Stimulated activated CD4-positive, alpha-beta T cell treated with anti-CD3 and anti-CD28 coated beads, Interleukin-4, amount 100 ng/mL, for 24 hours (primary cell): ENCODE measurements at places on chromosomes 2 and 18.

GRCh38 chr2:193523662-193524061, 1328.9 kb upstream of the TMEFF2 start:
- no peak for DNase-seq

DNA sequence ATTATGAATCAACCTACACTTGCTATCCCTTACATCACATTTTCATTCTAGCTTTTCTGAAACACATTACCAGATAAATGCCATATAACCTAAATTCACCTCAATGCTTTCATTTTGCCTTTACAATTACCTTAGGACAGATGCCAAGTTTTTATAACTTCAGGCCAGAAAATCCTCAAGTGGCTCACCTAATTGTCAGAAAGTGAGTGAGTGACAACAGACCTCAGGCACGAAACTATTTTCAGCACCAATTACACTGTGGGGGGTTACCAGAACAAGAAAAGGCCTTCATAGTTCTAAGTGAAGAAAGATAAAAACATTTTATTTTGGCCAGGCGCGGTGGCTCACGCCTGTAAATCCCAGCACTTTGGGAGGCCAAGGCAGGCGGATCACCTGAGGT, 52.3 kb upstream of the ST8SIA5 start:
- no peak for DNase-seq

- DNase-seq = no peak
These were observed 162.4 kb downstream of the LRP1B start for GRCh38 chr2:141968433-141968832.

- DNase-seq = no peak
These were observed 112.3 kb upstream of the IL1R2 start for GRCh38 chr2:101879466-101879865.

DNA sequence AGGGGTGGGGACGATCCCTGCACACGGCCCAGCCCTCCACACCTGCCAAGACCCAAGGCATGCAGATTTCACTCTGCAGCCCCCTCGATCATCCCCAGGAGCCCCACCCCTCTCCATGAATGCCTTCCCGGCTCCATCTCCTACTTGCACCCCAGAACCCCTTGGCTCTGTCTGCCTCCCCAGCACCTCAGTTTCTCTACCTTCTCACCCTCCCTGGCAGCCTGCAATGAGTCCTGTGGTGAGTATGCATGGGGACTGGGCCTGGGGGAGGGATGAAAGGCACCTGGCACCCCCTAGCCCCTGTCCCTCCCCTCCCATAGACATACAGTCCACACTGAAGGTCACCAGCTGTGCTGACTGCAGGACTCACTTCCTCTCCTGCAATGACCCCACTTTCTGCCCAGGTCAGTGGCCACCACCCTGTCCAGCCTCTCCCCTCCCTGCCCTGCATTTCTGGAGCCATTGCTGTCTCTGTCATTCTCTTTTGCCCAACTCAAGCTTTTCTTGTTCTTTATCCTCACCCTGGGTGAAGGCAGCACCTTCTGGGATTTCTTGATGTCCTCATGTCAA, 1.0 kb downstream of the TEX51 start:
- no peak for DNase-seq

GRCh38 chr2:216073773-216074172, 7.8 kb downstream of the PECR start:
- DNase-seq = no peak

- no peak for DNase-seq
These were observed 47.5 kb upstream of the PXDN start for GRCh38 chr2:1791685-1792435.

GRCh38 chr2:232655392-232655791, 22.0 kb downstream of the EFHD1 start:
- DNase-seq = no peak

GRCh38 chr2:202773301-202773973, 98.1 kb downstream of the ICA1L start:
- DNase-seq = no peak

GRCh38 chr2:158796652-158797051, 1.5 kb downstream of the DAPL1 start:
- DNase-seq = no peak

- DNase-seq = no peak
These were observed 651 bp upstream of the TXNL1 start for GRCh38 chr18:56639104-56639381.

GRCh38 chr2:203951366-203951902, 14.9 kb downstream of the ICOS start:
- peak; percentile 47 for DNase-seq

DNA sequence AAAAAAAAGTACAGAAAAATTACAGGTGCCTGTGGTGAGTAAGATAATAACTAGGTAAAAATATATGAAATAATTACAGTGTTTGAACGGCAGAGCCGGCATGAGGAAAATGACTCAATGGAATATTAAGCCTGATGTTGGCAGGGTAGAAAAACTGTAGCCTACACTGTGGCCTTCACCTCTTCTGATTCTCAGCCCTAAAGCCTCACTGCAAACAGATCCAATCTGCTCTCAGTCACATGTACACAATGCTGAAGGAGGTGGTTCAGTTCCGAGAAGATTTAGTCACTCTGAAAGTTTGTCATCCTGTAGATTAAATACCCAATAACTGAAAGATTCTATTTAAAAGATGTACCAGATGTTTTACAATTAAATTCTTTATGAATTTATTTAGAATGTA, 66.9 kb upstream of the MAP3K20 start:
- DNase-seq = no peak

- DNase-seq = no peak
These were observed 322.3 kb downstream of the FSIP2 start for GRCh38 chr2:186060744-186061440.

DNA sequence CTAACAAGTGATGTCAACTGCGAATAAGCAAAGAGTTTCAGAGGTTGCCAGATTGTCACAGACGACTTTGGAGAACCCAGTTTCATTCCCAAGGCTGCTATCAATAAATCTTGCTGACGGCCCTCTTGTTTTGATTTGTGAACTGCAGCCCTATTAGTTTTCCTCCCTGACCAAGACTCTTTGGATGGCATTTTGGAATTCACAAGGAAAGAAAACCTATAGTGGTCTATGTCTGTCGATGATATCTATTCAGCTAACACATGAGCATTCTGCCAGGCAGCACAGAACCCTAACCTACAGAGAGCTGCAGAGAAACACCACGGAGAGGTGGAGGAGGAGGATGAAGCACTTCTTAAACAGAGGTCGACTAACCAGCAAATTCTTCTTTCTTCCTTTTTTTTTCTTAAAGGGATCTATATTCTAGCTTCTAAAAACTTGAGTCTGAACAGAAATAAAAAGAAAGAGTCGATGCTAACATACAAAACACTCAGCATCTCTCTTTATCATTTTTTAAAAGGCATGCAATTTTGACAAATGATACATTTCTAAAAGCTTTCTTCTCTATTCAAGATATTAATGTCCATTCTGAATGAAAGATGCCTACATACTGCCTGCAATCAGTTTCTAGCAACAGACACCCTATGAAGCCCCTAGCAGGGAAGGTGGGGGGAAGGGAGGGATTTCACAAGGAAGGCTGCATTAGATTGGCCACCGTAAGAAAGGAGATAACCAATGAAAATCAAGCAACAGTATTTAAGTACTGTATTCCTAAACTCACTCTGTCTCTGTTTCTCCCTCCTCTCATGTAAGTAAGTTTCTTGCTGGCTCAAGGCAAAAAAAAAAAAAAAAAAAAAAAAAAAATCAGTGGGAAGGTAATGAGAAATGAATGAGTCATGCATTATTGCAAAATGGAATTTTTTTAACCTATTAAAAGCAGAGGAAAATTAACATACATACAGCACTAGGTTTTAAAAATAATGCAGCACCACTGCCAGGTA, 83.0 kb upstream of the CHRNA1 start:
- no peak for DNase-seq

- no peak for DNase-seq
These were observed 57.0 kb downstream of the ZNF519 start for GRCh38 chr18:14075196-14075595.

GRCh38 chr18:47983055-47983454, 52.6 kb upstream of the SMAD2 start:
- no peak for DNase-seq

- no peak for DNase-seq
These were observed 49.4 kb downstream of the IMPA2 start for GRCh38 chr18:12030670-12031069.
